ENCODE measurements at places on chromosomes 11 and 22.

DNA sequence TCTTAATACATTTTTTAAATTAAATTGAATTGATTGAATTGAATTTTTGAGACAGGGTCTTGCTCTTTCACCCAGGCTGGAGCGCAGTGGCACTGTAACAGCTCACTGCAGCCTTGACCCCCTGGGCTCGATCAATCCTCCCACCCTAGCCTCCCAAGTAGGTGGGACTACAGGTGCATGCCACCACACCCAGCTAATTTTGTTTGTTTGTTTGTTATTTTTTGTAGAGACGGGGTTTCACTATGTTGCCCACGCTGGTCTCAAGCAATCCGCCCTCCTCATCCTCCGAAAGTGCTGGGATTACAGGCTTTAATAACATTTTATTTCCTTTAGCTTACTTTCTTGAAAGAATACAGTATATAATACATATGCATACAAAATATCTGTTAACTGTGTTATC lies 226.9 kb downstream of the BUD13 start:
- ATAC-seq: no peak

DNA sequence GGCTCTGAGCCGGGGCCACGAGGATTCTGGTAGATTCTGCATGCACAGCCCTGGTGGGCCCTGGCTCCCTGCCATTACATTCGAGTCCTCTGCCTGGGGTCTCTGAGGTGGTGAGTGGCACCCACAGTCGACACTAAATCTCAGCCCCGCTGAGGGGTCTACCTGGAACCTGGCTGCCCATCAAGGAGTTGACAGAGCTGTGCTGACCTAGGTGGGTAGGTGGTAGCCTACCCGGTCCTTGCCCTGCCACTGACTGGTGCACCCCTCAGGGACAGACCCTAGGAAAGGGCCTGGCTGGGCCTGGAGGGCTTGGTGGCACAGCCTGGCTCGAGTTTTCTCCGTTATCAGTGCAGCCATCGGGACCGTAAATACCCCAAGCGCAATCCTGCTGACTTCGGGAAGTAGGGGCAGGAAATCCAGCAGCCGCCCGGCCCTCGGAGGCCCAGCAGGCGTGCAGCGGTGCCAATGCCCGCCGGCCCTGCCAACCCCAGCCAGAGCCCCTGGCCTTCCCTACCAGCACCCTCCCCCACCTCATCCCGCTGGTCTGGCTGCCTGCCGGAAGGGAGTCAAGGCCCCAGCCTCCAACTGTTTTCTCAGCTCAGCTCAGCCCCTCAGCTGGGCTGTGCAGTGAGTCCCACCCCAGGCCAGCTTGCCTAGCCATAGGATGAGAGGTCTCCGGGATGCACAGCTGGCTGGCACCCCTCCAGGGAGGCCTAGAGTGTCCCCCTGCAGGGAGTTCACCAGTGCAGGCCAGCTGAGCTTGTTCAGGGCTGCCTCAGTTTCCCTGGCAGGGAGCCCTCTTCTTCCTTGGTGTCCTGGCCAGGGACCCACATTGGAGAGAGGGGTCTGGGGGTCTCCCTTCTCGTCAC lies 80.4 kb upstream of the KCNQ1OT1 start:
- no peak for ATAC-seq

DNA sequence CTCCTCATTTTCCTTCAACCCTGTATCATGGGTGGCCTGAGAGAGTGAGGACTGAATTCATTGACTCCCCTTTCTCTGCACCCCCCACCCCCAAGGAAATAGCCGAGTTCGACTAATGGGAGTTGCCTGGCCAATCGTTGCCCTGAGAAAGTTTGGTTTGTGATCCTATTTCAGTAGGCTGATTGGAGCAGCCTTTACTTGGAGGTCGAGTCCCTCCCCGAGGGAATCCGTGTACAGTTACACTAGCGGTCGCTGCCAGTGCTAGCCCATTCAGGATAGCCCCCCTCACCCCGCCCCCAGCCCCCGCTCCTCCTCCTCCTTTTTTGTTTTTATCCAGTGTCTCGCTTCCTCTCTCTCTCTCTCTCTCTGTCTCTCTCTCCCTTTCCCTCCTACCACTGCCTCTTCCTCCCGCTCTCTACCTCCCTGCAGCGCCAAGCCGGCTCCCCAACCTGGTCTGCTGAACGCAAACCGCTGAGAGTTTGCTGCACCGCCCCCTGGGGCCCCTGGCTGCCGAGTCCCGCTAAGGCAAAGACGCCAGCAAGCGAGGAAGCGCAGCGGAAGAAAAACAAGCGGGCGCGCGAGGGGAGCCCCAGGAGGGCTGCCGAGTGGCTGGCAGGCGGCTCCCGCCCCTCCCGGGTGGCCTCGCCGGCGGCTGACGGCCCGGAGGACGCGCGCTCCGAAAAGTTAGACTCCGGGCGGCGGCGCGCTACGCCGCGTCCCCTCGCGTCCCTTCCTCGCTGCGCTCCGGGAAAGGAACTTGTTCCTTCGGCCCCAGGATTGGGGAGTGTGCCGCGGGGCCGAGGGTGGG lies at the start of gene GRAMD1B:
Gene GRAMD1B (plus strand): TSS at position 357 of the 808 bp plus-strand sequence. CDS start 524 bp downstream, outside the sequence.
- ATAC-seq: peak; percentile 44

GRCh38 chr22:45319324-45319685 lies 9.6 kb downstream of the FAM118A start:
- peak; percentile 4 for ATAC-seq

DNA sequence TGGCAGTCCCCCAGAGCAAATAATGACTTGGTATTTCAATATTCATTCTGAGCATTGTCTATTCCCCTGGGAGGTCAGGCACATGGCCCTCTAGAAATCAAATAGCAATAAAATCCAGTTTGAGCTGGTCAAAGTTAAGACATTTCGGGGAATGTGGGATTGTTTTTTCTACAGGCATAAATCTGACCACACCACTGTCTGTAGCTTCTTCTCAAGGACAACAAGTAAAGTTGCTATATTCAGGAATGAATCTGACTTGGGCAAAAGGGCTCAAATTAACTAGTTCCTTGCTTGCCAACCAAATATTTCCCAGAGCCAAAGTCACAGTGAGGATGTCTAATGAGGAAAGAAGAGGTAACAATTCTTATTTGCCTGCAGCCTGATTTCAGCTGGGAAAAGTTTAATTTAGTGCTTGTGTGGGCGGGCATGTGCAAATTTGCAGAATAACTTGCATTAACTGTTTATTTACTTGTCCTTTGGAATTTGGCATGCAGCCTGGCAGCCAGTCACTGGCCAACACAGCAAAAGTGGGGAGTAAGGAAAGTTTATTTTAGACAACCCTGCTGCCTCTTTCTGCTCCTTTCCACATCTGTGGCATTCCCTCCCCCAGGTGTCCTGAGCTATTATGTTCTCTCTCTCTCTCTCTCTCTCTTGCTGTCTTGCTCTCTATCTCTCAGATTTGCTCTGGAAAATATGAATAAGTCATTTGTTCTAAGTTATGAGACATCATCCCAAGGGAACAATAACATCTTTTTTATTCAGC lies 51.2 kb upstream of the ARHGAP20 start:
- ATAC-seq: no peak

DNA sequence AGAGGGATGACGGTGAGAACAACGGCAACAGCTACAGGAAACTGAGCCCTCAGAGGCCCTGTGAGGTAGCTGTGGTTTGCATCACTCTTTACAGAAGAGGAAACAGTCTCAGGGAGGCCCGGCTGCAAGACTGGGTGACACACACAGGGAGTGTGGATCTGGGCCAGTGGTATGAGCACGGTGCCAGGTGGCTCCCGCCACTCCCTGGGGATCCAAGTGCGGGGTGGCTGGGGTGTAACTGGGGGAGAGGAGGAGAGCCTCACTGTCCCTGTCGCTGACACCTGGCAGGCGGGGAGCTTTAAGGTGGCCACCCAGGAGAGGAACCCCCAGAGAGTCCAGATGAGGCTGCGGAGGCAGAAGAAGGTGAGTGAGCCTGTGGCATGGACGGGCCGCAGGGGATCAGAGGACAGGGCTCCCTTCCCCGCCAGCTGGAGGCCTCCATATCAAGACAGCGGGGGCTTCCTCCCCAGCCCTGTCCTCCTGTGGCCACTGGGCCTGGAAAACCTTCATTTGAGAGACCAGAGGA lies 5.6 kb downstream of the RGL4 start:
- ATAC-seq: peak; percentile 99

DNA sequence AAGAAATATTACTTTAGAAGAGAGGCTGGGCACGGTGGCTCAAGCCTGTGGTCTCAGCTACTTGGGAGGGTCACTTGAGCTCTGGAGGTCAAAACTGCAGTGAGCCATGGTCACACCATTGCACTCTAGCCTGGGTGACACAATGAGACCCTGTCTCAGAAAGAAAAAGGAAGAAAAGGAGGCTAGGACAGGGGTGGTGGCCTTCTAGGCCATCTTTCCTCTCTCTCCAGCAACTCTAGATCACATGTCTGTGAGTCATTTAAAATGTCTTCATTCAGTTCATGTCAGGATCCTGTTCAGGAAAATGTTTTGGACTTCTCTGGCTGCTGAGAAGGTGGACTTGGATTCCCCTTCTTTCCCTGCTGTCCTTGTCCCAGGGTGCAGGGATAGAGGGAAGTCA lies 53.3 kb downstream of the PPFIA1 start:
- ATAC-seq: no peak

GRCh38 chr11:74636630-74637184 lies 44.3 kb downstream of the POLD3 start:
- ATAC-seq: peak; percentile 70

GRCh38 chr22:32348031-32348611 lies 9.5 kb upstream of the RFPL3 start:
- ATAC-seq: no peak

- peak; percentile 42 for ATAC-seq
Measured at GRCh38 chr11:127074151-127074761, 73.7 kb upstream of the KIRREL3 start.

DNA sequence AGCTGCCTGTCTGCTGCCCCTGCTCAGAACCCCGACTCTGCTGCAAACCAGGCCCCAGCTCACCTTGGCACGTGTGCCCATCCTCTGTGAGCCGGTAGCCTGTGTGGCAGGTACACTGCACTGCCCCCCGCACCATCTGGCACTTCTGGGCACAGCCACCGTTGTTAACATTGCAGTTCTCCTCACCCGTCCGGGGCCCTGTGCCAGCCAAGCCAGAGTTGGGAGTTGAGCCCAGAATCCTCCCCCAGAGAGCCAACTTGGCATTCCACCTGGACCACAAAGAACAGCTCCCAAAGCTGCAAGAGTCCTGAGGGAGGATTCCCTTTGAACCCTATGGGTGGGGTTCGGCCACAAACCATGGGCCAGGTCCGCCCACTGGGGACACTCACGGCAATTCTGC lies 22.5 kb downstream of the LRP4 start:
- no peak for ATAC-seq

DNA sequence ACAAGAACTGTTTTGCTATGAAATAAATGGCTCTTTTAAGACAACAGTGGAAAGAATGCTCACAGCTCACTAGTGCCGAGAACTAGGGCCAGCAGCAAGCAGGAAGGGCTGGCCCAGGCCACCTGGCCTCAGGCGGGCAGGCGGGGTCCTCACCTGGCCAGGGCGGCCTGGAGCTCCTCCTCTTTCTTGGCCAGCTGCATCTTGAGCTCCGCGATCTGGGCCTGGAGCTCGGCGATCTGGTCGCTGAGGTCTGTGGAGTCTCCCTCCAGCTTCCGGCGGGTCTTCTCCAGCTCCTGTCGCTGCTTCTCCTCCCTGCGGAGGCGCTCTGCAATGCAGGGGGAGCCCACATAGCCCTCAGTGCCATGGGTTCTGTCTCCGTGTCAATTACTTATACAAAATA lies 43.8 kb downstream of the APOL1 start:
- ATAC-seq: no peak

- peak; percentile 92 for ATAC-seq
Measured at GRCh38 chr22:43385770-43386641, 25.8 kb upstream of the MPPED1 start.

- ATAC-seq: no peak
Measured at GRCh38 chr11:116927163-116927974, 89.9 kb upstream of the APOA1 start.

GRCh38 chr11:90737444-90738050 lies 514.7 kb upstream of the CHORDC1 start:
- no peak for ATAC-seq

DNA sequence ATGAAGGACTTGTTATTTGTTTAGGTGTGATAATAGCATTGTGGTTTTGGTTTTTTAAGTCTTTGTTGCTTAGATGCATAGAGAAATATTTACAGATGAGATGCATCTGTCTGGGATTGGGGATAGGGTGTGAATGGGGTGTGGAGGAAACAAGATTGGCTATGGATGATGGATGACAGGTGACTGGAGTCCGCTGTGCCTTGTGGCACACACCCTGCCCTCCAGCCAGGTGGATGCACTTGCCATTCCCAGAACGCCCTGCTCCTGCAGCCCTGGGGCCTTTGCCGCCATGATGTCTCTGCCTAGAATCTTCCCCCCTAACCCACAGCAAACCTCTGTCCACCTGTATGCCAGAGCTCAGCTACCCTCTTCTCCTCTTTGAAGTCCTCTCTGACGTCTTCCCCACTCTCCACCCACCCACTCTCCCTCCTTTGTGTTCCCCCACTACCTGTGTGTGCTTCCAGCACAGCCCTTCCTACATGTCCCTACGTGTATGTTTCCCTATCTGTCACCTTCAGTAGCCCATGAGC lies 54.7 kb downstream of the WNT11 start:
- ATAC-seq: peak; percentile 27

DNA sequence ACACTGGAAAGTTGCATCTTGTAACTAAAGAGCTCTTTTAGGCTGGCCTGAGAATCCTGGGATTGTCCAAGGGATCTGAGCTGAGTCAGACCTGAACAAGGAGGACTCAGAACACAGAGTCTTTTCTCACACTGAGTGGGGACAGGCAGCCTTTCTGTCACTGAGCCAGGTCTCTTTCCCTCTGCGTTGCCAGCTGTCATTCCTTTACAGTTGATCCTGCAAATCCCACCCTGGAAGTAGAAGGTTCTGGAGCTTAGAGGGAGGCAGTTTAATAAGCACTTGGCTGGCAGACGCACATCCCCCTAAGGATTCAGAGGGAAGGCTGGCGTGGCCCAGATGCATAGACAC lies 76.3 kb upstream of the SUSD2 start:
- no peak for ATAC-seq

DNA sequence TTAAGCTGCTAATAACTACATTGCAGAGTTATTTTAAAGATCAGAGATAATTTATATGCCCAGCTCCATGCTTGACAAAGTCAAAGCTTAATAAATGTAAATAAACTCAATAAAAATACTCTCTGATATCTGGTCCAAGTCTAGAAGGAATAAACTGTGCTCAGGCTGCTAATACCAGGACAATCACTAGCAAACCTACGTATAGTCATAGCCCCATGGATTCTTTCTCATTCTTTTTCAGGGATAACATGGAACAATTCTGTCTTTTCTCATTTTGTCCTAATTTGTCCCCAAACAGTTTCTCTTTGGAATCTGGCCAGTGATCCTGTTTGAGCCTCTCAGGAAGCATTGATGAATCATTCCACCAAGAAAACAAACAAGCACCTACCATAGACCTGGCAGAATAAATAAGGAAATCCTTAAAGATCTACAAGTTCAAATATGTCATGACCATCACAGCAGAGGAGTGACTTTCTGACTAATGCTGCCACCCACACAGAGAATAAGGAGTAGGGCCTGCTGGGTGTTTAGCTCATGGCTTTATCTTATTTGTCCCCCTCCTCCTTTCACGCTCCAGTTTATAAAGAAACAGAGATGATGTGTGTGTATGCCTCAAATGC lies 14.1 kb upstream of the B3GNT6 start:
- ATAC-seq: no peak

DNA sequence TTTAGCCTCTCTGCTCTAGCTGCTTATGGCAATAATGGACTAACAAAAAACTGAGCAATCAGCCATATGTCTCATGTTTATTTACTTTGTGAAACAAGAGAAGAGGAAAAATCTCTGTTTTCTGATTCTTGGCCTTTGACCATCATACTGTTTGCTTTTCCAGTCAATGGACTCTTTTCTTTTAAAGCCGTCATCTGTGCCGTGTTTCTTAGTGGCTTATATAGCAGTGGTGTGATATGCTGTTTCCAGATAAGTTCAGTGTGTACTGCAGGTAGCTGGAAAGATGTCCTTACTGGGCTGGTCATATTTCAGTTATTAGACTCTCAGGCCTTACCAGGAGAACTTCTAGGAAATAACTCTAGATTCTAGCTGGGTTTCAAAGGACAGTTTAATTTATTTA lies 33.6 kb upstream of the TECTA start:
- no peak for ATAC-seq
